ENCODE measurements at places on chromosomes 11 and 22. TPM values are rescaled to one million over a fixed set of nuclear protein-coding genes. Genes with fewer than 3 reads are reported as not detected.

The CST6 gene
- total RNA-seq: 0.84 TPM

The TRPM5 gene
- total RNA-seq: not detected

The MMP27 gene
- total RNA-seq: not detected

The CRYAB gene
- 20.0 TPM for total RNA-seq

The APLNR gene
- total RNA-seq: not detected

The ZNF202 gene
- total RNA-seq: 4.7 TPM

The ZNF408 gene
- total RNA-seq: 8.4 TPM

The FGF3 gene
- not detected for total RNA-seq

The CLTCL1 gene
- total RNA-seq: 4.9 TPM

The KCNQ1 gene
- not detected for total RNA-seq

The ACTN3 gene
- not detected for total RNA-seq

The MGAT3 gene
- 0.17 TPM for total RNA-seq

The APOL4 gene
- total RNA-seq: not detected

The EI24 gene
- total RNA-seq: 114 TPM

The ALG9 gene
- total RNA-seq: 38.9 TPM

The GTPBP1 gene
- total RNA-seq: 28.2 TPM

The PLAAT2 gene
- total RNA-seq: not detected

The LARGE1 gene
- 1.9 TPM for total RNA-seq

The MS4A6E gene
- total RNA-seq: not detected

The OR4D5 gene
- not detected for total RNA-seq

The ART1 gene
- total RNA-seq: not detected

The PHOX2A gene
- not detected for total RNA-seq

The SPTBN2 gene
- 2.0 TPM for total RNA-seq

The OTOG gene
- not detected for total RNA-seq

Data from bronchus fibroblast of lung (primary cell).